ENCODE measurements at places on chromosomes 1 and 21.

- no peak for DNase-seq
Measured at GRCh38 chr1:82565546-82565945, 764.8 kb downstream of the ADGRL2 start.

DNA sequence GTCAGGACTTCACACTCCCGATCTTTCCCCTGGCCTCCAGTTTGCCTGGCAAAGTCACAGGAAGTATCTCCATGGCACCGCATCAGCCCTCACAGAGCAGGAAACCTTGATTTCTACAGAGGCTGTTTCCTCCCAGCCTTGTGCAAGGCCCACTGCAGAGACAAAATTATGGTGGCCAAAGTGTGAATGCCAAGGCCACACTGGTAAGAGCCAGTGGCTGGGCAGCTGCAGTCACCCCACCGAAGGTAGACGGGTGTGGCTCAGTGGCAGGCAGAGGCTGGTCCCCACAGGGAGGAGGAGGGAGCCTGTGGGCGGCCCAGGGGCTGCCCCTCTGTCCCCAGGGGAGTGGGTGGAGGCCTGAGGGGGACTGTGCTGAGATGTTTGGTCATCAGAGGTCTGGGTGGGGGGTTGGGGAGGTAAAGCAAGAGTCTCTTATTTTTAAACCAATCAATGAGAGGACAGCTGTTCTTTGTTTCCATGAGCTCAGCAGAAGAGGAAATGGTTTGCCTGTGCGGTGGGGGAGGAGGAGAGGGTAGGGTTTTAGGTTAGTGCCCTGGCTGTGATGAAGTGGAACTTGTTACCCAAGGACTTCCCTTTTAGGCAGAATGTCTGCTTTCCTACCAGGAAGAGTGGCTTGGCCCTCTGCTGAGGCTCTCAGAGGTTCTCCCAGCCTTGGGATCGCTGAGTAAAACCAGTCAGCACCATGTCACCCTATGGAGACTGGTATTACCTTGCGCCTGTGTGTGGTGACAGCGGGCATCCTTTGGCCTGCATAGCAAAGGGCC, 18.0 kb upstream of the BTG2 start:
- DNase-seq: no peak

GRCh38 chr21:26130249-26130881, 40.2 kb downstream of the APP start:
- DNase-seq: no peak

- DNase-seq: no peak
Measured at GRCh38 chr1:203039609-203040512, 13.6 kb downstream of the PPFIA4 start.

- DNase-seq: no peak
Measured at GRCh38 chr1:166289309-166290050, 122.7 kb upstream of the FAM78B start.

- DNase-seq: peak; percentile 29
Measured at GRCh38 chr1:18820791-18821641, 38.4 kb downstream of the TAS1R2 start.

DNA sequence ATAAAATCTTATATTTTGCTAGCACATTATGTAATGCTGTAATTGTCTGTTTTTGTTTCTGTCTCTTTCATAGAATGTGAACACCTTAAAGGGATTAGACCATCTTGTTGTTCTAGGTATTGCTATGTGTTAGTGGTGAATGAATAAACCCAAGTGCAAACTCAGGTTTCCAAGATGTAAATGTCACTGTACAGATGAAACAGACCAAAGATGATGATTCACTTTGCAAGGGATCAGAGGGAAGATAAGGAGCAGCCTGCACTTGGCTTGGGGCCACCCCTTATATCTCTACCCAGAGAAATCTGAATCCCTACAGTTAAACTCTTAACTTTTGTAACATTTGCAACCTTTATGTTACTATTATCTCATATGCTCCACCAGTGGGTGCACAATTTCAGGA, 25.4 kb downstream of the UROD start:
- no peak for DNase-seq

DNA sequence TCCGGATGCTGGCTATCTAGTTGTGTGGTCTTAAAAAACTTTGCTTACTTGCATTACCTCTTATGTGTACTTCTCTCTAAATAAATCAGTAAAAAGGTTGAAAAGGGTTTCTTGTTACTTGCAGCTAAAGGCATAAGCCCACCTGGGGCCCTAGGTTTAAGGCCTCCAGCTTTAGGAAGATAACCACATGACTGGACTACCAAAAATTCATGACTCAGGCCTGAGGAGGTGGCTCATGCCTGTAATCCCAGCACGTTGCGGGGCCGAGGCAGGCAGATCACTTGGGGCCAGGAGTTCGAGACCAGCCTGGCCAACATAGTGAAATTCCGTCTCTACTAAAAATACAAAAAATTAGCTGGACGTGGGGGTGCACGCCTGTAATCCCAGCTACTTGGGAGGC, 142.9 kb downstream of the APP start:
- DNase-seq: no peak

GRCh38 chr1:215526147-215526845, 40.8 kb upstream of the KCTD3 start:
- no peak for DNase-seq

- no peak for DNase-seq
Measured at GRCh38 chr1:220804202-220804586, 17.5 kb downstream of the MTARC1 start.

GRCh38 chr21:38691631-38692030, 114.1 kb upstream of the ETS2 start:
- DNase-seq: no peak

- DNase-seq: no peak
Measured at GRCh38 chr1:56660293-56660692, 15.2 kb downstream of the PRKAA2 start.

- DNase-seq: no peak
Measured at GRCh38 chr1:22619798-22620197, 16.6 kb upstream of the C1QA start.

Data from hypothalamus (tissue), 51 donors.